CD4-positive, alpha-beta T cell (primary cell): ENCODE measurements at places on chromosomes 7 and 10. TPM values are rescaled to one million over a fixed set of nuclear protein-coding genes. Genes with fewer than 3 reads are reported as not detected.

The DPYSL4 gene
- 0.96 TPM for total RNA-seq

The PAPOLB gene
- not detected for total RNA-seq

The MKX gene
- not detected for total RNA-seq

The ERVW-1 gene
- not detected for total RNA-seq

The OR2A12 gene
- total RNA-seq = not detected

The TMEM229A gene
- total RNA-seq = not detected

The PLCE1 gene
- total RNA-seq = 0.03 TPM

The CLDN4 gene
- total RNA-seq = 0.14 TPM

- H3K27ac ChIP-seq = no peak overlapping the region
- H3K36me3 ChIP-seq = no peaks in the 10 kb centered on the region
- H3K4me1 ChIP-seq = no peaks in the 10 kb centered on the region
- no peak for DNase-seq
- no peak overlapping the region for H3K4me3 ChIP-seq
- H3K27me3 ChIP-seq = no peaks in the 10 kb centered on the region
Measured at GRCh38 chr7:22420008-22420407, 63.1 kb upstream of the RAPGEF5 start.

GRCh38 chr7:108869070-108869469, 299.4 kb downstream of the DNAJB9 start:
- no peak for DNase-seq
- H3K27me3 ChIP-seq = no peaks in the 10 kb centered on the region
- H3K4me3 ChIP-seq = no peak overlapping the region
- no peak overlapping the region for H3K27ac ChIP-seq
- H3K4me1 ChIP-seq = no peaks in the 10 kb centered on the region

- peaks cover 10% of the 10 kb centered on the region for H3K4me1 ChIP-seq
- no peaks in the 10 kb centered on the region for H3K27me3 ChIP-seq
- no peaks in the 10 kb centered on the region for H3K36me3 ChIP-seq
- DNase-seq = no peak
Measured at GRCh38 chr7:30247541-30248401, 36.6 kb upstream of the ZNRF2 start.

- DNase-seq = no peak
- no peaks in the 10 kb centered on the region for H3K36me3 ChIP-seq
- H3K27ac ChIP-seq = no peak overlapping the region
- no peak overlapping the region for H3K4me3 ChIP-seq
- no peaks in the 10 kb centered on the region for H3K27me3 ChIP-seq
Measured at GRCh38 chr7:155222061-155222460, 75.6 kb upstream of the INSIG1 start.

GRCh38 chr10:488081-488932, 201.2 kb downstream of the DIP2C start:
- no peak overlapping the region for H3K4me3 ChIP-seq
- H3K36me3 ChIP-seq = no peaks in the 10 kb centered on the region
- no peak overlapping the region for H3K27ac ChIP-seq
- DNase-seq = no peak
- no peaks in the 10 kb centered on the region for H3K27me3 ChIP-seq

- H3K4me1 ChIP-seq = no peaks in the 10 kb centered on the region
- H3K27ac ChIP-seq = no peak overlapping the region
- H3K36me3 ChIP-seq = no peaks in the 10 kb centered on the region
Measured at GRCh38 chr10:110762849-110763211, 108.9 kb upstream of the PDCD4 start.

DNA sequence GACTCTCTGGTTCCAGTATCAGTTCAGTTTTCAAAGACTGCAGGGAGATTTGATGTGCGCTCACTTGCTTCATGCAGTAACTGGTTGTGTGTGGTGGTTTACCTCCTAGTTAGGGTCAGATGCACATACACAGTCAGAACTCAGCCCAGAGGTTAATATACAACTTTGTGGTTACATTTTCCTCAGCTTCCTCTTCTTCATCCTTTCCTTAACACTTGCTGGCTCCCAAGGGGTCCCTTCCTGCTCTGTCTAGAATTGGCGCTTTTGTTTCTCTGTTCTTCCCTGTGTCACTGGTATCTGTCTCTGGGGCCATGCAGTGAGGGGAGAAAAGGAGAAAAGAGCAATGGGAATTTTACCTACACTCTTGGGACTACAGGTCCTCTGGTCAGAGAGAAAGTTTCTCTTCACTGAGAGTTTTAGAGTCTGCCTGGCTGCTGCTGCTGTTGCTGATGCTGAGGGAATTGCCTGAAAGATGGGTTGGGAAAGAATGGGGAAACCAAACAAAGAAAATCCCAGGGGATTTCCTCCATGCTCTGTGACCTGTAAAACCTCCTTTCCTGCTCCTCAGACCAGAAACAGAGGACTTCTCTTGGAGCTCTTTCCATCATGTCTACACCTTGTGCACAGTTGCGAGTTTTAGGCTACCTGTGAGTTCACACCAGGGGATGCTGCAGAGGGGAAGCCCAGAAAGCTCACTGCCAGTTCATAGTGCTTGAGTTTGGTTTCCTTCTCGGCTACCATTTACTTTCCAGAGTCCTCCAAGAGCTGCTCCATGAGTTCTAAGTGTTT, 74.6 kb downstream of the WDFY4 start:
- H3K4me3 ChIP-seq = no peak overlapping the region
- H3K27ac ChIP-seq = no peak overlapping the region
- no peaks in the 10 kb centered on the region for H3K36me3 ChIP-seq
- H3K4me1 ChIP-seq = no peaks in the 10 kb centered on the region
- DNase-seq = no peak

DNA sequence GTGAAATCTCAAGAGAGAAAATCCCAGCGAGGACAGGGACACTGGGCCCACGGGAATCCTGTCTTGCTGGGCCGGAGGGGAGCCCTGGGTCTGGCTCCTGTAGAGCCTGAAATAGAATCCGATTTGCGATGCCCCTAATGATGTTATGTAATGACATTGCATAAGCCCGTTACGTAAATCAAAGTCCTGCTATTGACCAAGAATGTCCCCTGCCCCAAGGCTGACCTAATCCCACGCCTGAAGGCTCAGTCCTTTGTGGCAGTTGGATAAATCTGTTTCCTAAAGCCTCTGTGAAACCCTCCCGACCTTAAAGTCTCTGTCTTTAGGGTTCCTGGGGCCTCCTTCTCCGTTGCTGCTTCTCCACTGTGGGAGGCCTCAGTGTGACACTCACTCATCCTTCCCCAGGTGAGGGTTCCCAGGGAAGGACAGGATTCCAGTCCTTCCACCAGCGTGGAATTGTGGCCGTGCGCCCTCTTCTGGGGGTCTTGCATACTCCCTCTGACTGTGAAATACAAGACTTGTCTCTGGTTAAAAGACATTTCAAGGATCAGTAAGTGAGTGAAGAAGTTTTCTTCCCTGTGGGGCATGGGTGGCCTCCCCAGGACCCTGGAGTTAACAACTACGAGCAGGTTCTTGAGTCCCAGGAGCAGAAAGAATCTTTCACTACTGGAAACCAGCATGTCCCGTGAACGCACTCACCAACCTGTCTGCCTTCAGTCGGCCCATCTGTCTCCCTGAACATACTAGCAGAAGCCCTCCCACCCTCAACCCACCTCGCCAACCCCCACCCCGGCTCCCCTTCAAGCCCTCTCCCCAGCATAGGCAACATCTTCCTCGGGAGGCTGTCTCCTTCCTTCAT, 19.8 kb downstream of the ZNF467 start:
- H3K4me3 ChIP-seq = no peak overlapping the region
- H3K27ac ChIP-seq = no peak overlapping the region
- no peaks in the 10 kb centered on the region for H3K36me3 ChIP-seq
- no peaks in the 10 kb centered on the region for H3K4me1 ChIP-seq
- H3K27me3 ChIP-seq = no peaks in the 10 kb centered on the region

- no peaks in the 10 kb centered on the region for H3K36me3 ChIP-seq
- H3K4me3 ChIP-seq = no peak overlapping the region
- no peak for DNase-seq
- no peak overlapping the region for H3K27ac ChIP-seq
- H3K4me1 ChIP-seq = no peaks in the 10 kb centered on the region
Measured at GRCh38 chr10:132511121-132512051, 26.2 kb upstream of the INPP5A start.

DNA sequence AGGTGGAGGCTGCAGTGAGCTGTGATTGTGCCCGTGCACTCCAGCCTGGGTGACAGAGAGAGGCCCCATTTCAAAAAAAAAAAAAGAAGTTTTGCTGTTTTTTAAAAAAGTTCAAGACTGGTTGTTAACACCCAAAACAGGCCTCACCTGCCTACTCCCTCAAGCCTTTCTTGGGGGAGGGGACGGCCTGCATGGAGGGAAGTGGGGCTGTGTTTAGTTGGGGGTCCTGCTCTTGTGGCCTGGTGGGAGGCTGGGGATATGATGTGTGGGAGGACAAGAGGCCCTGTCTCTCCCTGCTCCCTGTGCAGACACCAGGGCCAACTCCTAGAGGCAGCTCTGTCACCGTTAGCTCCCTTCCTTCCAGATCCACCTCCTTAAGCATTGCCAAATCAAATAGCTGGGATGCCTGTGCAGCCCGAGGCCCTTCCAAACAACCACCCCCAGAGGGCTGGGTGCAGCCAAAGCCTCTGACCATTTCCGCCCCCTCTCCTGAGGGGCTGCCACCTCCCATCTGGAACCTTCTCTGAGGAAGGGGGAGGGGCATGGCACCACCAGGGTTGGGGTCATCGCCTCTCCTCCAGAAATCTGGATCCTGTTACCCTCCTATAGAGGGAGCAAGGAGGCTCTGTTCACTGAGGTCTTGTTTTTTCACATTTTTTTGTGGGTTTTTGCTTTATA, 32.9 kb upstream of the ANKRD2 start:
- H3K4me3 ChIP-seq = no peak overlapping the region
- peaks cover 10% of the 10 kb centered on the region for H3K4me1 ChIP-seq
- no peak for DNase-seq
- no peaks in the 10 kb centered on the region for H3K27me3 ChIP-seq
- H3K27ac ChIP-seq = no peak overlapping the region

- H3K4me3 ChIP-seq = no peak overlapping the region
- H3K27ac ChIP-seq = no peak overlapping the region
- DNase-seq = no peak
- no peaks in the 10 kb centered on the region for H3K4me1 ChIP-seq
Measured at GRCh38 chr7:96121752-96122151, 200.1 kb downstream of the SLC25A13 start.

GRCh38 chr7:30920584-30921539, 9.2 kb downstream of the AQP1 start:
- no peaks in the 10 kb centered on the region for H3K4me1 ChIP-seq
- H3K27me3 ChIP-seq = no peaks in the 10 kb centered on the region
- no peak overlapping the region for H3K27ac ChIP-seq
- H3K4me3 ChIP-seq = no peak overlapping the region
- no peaks in the 10 kb centered on the region for H3K36me3 ChIP-seq

DNA sequence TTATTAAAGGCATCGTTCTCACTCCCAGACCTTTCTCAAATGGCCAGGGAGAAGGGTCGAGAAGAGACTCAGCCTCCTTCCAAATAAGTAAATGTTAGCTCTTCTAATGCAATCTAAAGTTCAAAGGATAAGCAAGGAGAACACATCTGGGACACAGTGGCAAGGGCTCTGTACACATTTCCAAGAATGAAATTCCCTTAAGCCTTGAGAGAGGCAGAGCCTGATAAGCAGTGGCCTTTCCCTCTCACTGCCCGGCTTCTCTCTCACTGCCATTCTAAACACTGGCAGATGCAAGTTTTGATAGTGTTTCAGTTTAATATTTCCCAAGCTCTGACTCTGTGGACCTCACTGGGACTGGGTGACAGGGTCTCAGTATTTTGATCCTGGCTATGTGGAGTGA, 35.1 kb upstream of the EXOC4 start:
- H3K27ac ChIP-seq = no peak overlapping the region
- H3K27me3 ChIP-seq = no peaks in the 10 kb centered on the region
- no peak overlapping the region for H3K4me3 ChIP-seq
- no peaks in the 10 kb centered on the region for H3K4me1 ChIP-seq
- H3K36me3 ChIP-seq = no peaks in the 10 kb centered on the region
- DNase-seq = no peak

GRCh38 chr10:79292891-79293746, 54.1 kb upstream of the PPIF start:
- peak; percentile 26 for DNase-seq
- peaks cover 28% of the 10 kb centered on the region for H3K36me3 ChIP-seq
- no peak overlapping the region for H3K27ac ChIP-seq
- H3K4me3 ChIP-seq = no peak overlapping the region
- H3K27me3 ChIP-seq = no peaks in the 10 kb centered on the region
- H3K4me1 ChIP-seq = peaks cover 13% of the 10 kb centered on the region

GRCh38 chr10:89363729-89364442, 14.0 kb upstream of the IFIT1B start:
- no peaks in the 10 kb centered on the region for H3K36me3 ChIP-seq
- H3K27ac ChIP-seq = no peak overlapping the region
- no peak for DNase-seq
- peaks cover 7% of the 10 kb centered on the region for H3K4me1 ChIP-seq
- no peak overlapping the region for H3K4me3 ChIP-seq

GRCh38 chr10:75165684-75166622, 44.6 kb upstream of the VDAC2 start:
- peak overlapping the region; percentile 71 for H3K27ac ChIP-seq
- peaks cover 25% of the 10 kb centered on the region for H3K4me1 ChIP-seq
- no peak for DNase-seq
- peaks cover 26% of the 10 kb centered on the region for H3K36me3 ChIP-seq

DNA sequence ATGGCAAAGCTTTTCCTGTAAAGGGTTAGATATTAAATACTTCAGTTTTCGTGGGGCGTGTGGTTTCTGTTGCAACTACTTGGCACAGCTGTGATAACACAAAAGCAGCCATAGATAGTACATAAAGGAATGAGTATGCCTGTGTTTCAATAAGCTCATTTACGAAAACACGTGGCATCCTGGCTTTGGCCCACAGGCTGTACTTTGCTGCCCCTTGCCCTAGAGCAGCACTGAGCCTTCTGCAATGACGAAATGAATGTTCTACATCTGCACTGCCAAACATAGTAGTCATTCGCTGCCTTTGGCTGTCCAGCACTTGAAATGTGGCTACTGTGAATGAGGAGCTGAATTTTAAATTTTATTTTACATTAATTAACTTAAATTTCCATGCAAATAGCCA, 376.2 kb upstream of the TPK1 start:
- no peak overlapping the region for H3K4me3 ChIP-seq
- no peaks in the 10 kb centered on the region for H3K4me1 ChIP-seq
- no peak for DNase-seq
- no peak overlapping the region for H3K27ac ChIP-seq
- no peaks in the 10 kb centered on the region for H3K27me3 ChIP-seq

- H3K4me1 ChIP-seq = no peaks in the 10 kb centered on the region
- H3K36me3 ChIP-seq = no peaks in the 10 kb centered on the region
- H3K27me3 ChIP-seq = no peaks in the 10 kb centered on the region
- H3K4me3 ChIP-seq = no peak overlapping the region
Measured at GRCh38 chr7:40921589-40922315, 781.1 kb downstream of the INHBA start.
